ENCODE measurements at places on chromosomes 7 and 10.

- no peak for DNase-seq
Measured at GRCh38 chr7:2441430-2442058, 34.7 kb downstream of the GRIFIN start.

- no peak for DNase-seq
Measured at GRCh38 chr10:131750973-131751826, 149.6 kb upstream of the PPP2R2D start.

GRCh38 chr7:36272567-36273269 is 116.9 kb upstream of the ANLN start:
- no peak for DNase-seq

DNA sequence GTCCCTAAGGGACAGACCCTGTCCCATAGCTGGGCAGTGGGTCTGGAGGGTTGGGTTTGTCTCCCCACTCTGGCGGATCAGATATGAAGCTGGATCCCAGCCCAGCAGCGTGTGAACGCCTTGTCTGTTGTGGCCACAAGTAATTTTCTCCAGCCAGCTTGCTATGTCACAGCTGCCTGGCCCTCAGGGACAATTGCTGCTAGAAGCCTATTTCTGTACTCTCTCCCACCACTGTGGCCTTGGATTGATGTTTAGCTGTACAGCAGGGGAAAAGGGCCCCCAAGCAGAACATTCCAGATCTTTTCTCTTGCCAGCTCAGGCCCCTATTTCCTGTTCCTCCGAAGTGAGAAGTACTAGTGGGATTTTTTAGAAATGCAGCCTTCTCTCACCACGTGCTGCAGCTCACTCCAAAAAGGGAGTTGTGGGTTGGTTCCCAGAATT is 53.5 kb upstream of the WAC start:
- no peak for DNase-seq

DNA sequence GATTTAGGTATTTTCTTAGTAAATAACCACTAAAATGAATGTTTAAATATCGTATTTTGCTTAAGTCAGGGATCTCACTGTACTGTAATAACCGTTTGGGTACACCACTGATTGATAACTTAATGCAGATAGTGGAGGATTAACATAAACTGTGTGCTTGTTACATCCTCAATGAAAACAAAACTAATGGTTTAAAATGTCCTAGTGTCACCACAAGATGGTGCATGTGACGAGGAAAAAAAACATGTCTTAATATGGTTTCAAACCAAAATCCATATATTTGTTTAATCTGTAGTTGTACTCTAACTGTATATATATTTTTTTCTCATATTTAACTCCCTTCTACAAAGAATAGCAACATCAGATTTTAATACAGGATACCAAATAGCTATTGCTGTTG is 19.2 kb downstream of the ARMC10 start:
- no peak for DNase-seq

DNA sequence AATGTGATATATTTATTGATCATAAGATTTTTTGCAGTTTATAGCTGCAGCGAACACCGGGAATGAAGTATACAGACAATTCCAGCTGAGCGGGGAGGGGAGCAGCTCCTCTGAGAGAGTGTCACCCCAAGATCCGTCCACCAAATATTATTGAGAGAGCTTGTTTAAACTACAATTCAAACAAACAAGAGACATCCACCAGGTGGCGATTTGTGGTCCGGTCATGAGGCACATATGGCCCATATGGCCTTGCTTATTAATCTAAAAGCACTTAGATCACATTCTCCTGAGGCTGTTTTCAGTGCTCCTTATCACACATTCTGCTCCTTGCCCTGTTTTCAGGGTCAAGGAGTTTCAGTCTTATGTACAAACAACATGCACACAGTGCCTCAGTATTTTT is 83.1 kb downstream of the THSD7A start:
- DNase-seq, result no peak

DNA sequence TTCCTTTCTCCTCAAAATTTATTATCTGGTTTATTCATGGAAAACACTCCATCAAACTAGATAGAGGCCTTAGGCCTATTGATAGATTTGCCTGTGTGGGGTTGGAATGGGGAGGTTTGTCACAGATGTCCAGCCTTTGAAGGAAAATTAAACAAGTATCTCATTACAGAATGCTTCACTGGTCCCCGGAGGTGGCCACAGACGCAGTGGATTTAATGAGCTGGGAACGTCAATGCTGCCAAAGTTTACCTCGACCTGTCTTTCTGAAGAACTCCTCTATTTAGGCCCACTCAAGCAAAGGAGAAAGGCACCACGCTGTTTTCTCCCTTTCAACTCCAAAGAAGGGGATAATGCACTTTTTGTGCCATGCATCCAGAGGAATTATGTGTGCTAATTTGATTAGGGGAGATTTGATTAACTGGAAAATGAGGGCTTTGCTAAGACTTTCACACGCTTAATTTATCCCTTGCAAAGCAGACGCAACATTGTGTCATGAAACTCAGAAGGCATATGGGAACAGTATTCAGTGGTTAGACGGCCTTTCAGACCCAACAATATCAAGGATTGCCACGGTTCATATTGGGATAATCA is 558.8 kb upstream of the GALNT17 start:
- DNase-seq, result no peak
